ENCODE measurements at places on chromosomes 5 and 9.

- DNase-seq, result no peak
Observed at GRCh38 chr9:4328723-4329122, 28.9 kb upstream of the GLIS3 start.

DNA sequence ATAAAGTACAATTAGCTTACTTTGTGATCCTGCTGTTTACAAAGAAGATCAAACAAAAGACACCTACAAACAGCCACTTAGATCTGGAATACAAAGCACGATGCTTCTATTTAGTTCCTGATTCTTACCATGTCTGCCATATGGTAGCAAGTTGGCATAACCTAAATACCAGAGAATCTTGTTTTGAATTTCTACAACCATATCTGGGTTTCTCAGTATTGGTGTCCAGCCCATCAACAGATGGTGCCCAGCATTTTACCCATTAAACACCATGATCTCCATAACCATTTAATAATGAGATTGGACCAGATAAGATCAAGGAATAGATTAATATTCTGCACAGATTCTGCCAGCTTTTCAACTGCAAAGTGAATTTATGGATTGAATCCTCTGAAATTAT lies 29.8 kb downstream of the SLC24A2 start:
- DNase-seq, result peak; percentile 76

GRCh38 chr9:97384406-97385262 lies 27.3 kb upstream of the TDRD7 start:
- no peak for DNase-seq

- DNase-seq, result no peak
Observed at GRCh38 chr5:69489246-69489645, 3.3 kb upstream of the OCLN start.

GRCh38 chr5:1511048-1511447 lies 12.7 kb downstream of the LPCAT1 start:
- DNase-seq, result no peak

GRCh38 chr5:31487506-31487905 lies 44.4 kb downstream of the DROSHA start:
- no peak for DNase-seq

DNA sequence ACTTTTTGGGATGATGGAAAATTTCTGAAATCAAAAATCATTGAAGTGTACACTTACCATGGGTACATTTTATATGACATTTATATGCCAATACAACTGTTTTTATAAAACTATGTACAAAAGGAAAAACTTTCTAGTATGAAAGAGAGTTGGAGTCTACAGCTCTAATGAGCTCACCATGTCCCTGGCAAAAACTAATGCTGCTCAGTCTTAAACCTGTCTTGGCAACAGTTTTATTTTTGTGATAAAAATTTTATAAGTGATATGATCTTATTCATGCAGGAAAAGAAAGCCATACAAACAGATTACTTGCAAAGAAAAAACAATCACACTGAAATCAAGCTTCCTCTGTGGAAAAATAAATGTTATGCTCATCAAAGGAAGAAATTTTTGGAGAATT lies 78.9 kb upstream of the RASEF start:
- DNase-seq, result no peak

GRCh38 chr9:132862533-132862932 lies 15.6 kb downstream of the AK8 start:
- DNase-seq, result no peak

GRCh38 chr9:13009871-13010270 lies 235.1 kb downstream of the LURAP1L start:
- DNase-seq, result no peak

DNA sequence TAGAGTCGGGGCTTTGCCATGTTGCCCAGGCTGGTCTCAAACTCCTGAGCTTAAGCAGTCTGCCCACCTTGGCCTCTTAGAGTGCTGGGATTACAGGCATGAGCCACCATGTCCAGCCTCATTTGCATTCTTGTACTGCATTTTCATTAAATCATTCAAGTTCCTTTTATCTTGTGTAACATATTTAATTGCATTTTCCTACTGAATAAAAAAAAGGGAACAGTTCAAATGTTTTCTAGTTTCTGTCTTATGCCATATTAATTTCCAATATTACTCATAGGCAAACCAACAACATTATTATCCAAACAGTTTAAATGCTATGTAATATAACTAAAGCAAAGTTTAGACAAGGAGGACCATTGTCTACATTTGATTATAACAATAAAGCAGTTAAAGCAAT lies 6.1 kb downstream of the SLC31A1 start:
- no peak for DNase-seq

- no peak for DNase-seq
Observed at GRCh38 chr5:151570512-151571269, 20.4 kb downstream of the FAT2 start.

- peak; percentile 28 for DNase-seq
Observed at GRCh38 chr9:134502809-134503211, 138.8 kb upstream of the COL5A1 start.

GRCh38 chr5:120093178-120093577 lies 370.9 kb upstream of the PRR16 start:
- no peak for DNase-seq

- DNase-seq, result no peak
Observed at GRCh38 chr5:78886341-78887230, 98.5 kb downstream of the ARSB start.

GRCh38 chr5:141785711-141786110 lies 92.5 kb downstream of the PCDH1 start:
- DNase-seq, result no peak

DNA sequence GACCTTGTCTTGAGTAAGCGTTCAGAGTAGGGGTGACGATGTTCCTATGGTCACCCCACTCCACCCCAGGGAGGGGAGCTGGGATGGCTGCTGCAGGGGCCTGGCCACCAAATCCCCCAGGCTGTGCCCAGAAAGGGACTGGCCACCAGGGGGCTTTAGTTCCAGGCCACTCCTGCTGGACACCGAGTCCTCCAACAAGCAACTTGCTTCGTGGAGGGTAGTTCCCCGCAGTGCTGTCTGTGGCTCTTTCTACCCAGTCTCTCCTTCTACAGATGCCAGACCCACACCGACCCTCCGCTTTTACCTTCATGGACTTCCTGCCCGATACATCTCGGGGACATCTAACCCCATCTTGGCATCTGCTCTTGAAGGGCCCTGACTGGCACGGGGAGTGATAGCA lies 35.7 kb upstream of the GABRP start:
- peak; percentile 16 for DNase-seq

- no peak for DNase-seq
Observed at GRCh38 chr9:215631-216155, 1.0 kb downstream of the DOCK8 start.

DNA sequence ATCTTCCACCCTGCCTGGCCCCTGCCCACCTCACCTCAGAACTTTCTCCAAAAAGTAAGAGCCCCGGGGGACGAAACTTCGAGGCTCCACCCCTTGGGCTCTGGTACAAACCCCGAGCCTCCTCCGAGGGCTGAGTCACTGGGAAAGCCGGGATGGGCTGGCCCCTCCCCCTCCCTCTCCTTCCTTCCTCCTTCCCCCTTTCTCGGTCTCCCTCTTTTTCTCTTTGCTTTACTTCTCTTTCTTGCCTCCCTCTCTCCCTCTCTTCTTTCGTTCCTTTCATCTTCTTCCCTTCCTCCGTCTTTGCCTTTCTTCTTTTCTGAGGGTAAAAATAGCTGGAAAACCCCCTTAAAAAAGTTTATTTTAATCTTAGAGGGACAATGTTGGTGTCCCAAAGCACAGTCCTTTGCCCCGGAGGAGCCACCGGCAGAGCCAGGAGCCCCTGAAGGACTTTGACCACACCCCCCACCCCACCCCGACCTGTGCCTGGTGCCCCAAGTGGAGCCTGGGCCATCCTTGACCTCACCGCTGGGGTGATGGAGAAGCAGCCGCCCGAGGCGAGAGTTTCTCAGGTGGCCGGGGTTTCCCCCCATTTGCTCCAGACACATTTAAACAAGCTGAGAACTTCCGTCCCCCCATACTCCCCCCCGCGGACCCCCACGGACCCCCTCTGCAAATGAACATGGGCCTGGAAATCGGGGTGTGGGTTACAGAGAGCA lies 5.7 kb upstream of the NOTCH1 start:
- DNase-seq, result no peak

GRCh38 chr5:131541762-131542161 lies 93.3 kb downstream of the RAPGEF6 start:
- no peak for DNase-seq

GRCh38 chr5:54671681-54672080 lies 154.1 kb downstream of the SNX18 start:
- DNase-seq, result no peak

- DNase-seq, result no peak
Observed at GRCh38 chr5:103973669-103974068, 411.1 kb upstream of the NUDT12 start.

- no peak for DNase-seq
Observed at GRCh38 chr5:135213466-135214239, 179.6 kb upstream of the PITX1 start.

DNA sequence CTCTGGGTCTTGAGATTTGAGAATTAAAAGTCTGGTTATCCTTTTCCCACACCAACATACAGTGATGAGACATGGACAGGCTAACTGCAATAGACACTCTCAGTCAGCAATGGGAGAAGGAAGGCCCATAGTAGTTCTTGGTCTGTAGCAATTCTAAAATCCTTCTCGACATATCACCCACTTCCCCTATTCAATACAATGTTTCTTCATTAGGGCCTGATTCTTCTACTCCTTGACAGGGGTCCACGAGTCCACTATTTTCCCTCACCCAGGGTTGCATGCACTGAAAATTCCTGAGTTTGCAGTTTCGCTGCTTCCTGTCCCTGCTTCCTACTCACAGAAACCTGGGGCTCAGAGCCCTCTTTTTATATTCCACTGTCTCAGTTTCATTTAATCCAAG lies 402.8 kb downstream of the MAT2B start:
- DNase-seq, result no peak

GRCh38 chr5:72108202-72109061 lies 1.2 kb downstream of the MAP1B start:
- peak; percentile 54 for DNase-seq

DNA sequence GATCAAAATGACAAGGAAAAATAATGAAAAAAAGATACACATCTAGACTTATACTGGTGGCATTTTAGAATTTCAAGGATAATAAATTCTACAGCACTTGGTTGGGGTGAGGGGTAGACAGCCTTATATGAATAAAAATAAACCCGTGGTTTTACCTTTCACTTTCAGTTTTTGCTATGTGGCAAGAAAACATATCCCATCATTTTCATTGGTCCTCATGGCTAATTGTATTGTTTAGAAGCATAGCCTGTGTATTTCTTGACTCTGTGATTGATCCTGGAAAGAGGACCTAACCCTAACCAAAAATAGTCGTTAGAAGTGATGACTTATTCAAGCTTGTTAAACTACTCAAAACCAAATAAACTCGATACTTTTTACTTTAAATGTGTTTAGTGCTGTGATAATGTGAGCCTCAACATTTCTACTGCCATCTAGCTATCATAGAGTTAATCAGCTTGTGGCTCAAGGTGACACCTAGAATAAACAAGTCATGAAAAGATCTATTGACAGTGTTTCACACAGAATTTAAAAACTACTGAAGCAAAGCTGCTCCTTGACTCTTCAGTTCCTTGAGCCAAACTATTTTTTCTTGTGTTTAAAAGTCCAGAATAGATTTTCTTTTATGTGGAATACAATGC lies 153.3 kb upstream of the IZUMO3 start:
- DNase-seq, result no peak

DNA sequence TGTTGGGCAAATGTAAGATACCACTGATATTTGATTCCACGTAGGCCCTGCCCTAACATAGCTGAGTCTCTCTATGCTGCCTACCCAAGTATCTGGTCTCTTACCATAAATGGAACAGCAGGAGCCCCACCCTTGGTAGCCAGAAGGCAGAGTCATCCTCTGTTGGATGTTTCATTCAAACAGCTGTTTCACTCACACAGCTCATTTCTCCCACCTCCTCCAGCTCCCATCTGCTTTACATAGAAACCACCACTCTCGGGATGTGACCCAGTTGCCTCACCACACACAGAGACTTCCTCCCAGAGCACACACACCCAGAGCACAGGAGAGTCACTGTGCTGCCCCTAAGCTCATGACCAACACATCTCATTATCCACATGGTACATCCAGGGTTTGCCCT lies 165.3 kb downstream of the TMEM167A start:
- no peak for DNase-seq

GRCh38 chr9:107588393-107588792 lies 98.8 kb upstream of the KLF4 start:
- DNase-seq, result no peak

DNA sequence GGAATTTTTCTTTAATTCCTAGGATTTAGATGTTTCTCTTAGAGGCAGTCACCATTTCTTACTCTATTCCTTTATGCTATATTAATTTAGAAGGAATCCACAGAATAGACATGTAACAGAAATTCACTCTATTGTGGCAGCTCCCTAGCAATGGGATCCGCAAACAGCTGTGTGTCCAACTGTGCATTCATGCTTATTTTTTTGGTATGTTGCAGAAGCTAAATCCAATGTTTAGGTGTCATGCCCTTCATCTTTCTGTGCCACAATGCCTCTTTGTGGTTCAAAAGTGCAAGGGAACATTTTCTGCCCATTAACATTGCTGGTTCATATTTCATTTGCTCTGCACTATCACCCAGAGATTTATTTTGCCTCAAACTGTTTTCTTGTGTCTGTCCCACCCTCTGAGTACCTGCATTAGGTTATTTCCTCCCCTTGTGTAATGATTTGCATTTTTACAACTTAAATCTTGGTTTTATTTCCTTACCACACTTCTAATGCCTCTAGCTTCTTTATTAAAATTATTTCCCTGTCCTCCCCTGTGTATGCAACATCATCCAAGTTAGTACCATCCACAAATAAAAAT lies 816.5 kb downstream of the EFNA5 start:
- DNase-seq, result no peak

- DNase-seq, result no peak
Observed at GRCh38 chr5:172180936-172181335, 7.1 kb downstream of the STK10 start.

GRCh38 chr5:143383988-143384387 lies 19.5 kb downstream of the NR3C1 start:
- no peak for DNase-seq

DNA sequence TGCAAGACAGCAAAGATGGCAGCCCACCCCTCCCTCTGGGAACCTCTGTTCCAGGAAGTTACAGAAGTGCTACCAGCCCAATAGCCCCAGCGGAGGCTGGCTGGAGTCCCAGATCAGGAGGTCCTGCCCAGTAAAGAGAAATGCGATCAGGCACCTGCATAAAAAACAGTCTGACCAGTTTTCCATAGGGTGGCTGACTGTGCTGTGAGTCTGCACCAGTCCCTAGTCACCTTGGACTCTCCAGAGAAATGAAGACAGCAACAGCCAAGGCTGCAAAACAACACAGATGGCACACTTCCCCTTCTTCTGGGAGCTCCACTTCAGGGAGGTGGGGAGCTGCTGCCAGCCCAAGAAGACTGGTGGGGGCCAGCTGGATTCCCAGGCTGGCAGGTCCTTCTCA lies 265.5 kb upstream of the PCSK5 start:
- DNase-seq, result peak; percentile 29

Data from NCI-H524 (cell line).